Inflammatory macrophage treated with lipopolysaccharide for 1 hour (primary cell): ENCODE measurements at places on chromosomes 7 and 10.
A peak's percentile ranks its signal among the peaks of the same experiment; 100 is the strongest.

GRCh38 chr10:3330663-3331062 lies 158.1 kb upstream of the PITRM1 start:
- DNase-seq = peak; percentile 85

DNA sequence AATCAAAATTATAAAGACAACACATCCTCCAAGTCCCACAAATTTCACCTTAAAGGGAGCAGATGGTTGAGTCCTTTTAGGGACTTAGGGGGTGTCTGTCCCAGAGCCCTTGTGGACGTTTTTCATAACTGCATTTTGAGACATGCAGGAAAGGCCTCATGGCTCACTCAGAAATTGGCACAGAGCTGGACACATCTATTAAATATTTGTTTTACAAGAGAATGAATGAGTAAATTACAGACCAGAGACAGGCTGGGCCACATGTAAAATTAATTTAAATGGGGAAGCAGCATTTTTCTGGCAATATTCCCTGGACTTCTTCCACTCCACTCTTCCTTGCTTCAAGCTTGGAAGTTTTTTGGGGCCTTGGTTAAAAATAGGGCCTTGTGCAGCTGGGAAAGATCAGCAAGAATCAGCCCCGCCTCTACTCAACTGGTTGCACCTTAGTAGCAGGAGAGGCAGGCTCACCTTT lies 20.0 kb downstream of the LAMB1 start:
- no peak for DNase-seq

GRCh38 chr10:101830322-101831168 lies 12.3 kb upstream of the OGA start:
- DNase-seq = peak; percentile 80

DNA sequence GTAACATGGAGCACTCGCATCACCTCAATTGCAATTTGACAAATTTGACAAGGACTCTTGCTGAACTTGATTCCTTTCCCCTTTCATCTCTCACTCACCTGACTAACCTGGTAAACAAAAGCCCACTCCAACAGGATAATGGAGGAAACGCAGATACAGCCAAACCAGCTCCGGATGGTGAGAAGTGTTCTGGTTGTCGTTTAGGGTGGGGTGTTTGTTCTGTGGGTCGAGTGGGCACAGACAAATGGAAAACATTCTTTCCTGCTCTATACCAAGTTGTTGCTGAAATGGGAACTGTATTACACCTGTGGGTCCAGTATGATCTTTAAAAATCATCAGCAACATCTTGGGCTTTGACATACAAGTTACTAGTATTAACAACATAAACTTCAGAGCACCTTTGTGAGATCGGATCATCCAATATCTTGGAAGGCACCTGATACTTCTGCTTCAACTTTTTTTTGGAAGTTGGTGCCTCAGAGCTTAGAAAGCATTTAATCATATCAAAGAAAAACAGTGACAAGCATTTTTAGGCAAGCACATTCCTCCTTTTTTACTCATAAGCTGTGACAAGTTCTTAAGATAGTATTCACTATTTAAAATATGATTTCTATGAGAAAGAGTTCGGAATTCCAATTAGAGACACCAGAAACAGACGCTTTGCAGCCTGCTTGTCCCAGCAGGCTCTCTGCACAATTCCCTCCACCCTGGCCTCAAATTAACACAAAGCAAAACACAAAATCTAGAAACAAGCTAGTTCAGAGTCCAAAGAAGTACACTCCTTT lies 58.1 kb downstream of the CCDC186 start:
- DNase-seq = no peak

GRCh38 chr10:98262571-98262970 lies 5.4 kb downstream of the LOXL4 start:
- DNase-seq = peak; percentile 58

DNA sequence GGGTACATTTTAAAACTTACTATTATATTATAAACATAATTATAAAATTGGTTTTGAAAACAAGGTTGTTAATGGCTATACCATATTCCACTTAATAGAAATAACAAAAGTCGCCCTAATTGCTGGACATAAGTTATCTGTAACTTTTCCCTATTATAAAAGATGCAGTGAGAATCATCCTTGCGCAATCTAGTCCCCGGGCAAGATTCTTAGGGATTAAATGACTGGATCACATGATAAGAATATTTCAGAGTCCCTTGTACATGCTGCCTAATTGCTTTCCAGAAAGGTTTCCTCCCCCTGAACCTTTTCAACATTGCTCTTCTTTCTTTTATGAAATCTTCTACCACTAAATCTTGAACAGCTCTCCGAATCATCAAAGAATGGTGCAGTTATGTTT lies 479.8 kb upstream of the MKI67 start:
- no peak for DNase-seq

DNA sequence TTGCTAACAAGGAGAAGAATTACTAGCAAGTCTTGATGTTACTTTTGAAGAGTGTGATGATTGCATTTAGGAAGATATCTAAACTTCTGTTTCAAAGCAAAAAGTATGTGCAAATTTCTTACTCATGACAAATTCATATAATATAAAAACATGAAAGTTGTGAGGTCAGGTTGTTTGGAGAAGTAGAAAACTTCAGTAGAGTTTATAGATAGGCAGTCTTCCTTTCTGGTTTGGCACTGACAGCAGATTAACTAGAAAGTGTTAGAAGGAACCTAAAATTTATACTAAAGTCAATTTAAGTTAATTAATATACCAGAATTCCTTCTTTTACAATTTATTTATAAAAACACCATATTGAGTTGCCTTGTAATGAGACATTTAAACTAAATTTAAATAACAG lies 16.9 kb downstream of the PTEN start:
- DNase-seq = no peak

DNA sequence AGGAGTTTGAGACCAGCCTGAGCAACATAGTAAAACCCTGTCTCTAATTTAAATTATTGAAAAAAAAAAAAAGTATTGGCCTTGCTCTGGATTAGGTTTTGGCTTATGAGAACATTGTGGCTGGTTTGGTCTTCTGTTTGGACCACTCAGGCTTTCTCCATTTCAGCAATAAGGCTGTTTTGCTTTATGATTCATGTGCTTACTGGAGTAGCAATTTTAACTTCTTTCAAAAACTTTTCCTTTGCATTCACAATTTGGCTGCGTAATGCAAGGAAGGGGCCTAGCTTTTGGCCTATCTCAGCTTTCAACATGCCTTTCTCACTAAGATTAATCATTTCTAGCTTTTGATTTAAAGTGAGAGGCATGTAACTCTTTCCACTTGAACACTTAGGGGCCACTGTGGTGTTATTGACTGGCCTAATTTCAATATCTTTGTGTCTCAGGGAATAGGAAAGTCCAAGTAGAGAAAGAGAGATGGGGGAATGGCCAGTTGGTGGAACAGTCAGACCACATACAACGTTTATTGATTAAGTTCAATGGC lies 38.0 kb upstream of the SRPK2 start:
- DNase-seq = no peak

DNA sequence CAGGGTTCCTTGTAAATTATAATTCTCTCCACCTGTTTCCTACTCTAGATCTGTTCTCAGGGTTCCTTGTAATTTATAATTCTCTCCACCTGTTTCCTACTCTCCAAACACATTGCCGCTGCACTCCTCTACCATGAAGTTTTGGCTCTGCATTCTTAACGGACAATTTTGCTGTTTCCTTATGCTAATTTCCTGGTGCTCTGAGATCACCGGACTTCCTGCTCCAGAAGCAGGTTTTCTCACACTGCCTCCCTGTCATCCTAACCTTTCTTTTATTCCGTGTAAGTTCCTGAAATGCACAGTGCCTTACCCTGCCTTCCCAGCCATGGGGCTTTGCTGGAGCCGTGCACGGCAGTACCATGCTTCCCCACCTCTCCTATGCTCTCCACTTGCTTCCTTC lies 256.8 kb downstream of the PLXNA4 start:
- no peak for DNase-seq

GRCh38 chr7:28102797-28103196 lies 77.8 kb downstream of the JAZF1 start:
- peak; percentile 87 for DNase-seq

- peak; percentile 60 for DNase-seq
Observed at GRCh38 chr7:1144269-1144771, 15.7 kb downstream of the ZFAND2A start.

GRCh38 chr10:132588301-132589013 lies 50.9 kb downstream of the INPP5A start:
- DNase-seq = peak; percentile 88

DNA sequence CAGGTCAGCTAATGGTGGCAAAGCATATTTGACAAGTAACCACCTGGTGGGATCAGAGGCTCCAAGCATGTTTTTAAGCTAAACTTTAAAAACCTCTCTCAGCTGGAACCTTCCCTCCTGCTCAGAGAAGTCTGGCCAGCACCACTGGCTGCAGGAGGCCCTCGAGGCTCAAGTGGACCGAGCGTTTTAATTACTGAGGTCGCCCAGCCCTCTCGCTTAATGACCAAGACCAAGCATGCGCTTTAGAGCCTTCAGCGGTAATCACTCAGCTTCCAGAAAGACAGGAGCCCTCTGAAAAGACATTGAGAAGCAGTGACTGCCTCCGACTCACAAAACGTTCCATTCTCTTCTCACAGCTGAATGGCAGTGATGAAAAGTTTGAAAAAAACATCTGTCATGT lies 383.4 kb upstream of the ADARB2 start:
- DNase-seq = no peak

DNA sequence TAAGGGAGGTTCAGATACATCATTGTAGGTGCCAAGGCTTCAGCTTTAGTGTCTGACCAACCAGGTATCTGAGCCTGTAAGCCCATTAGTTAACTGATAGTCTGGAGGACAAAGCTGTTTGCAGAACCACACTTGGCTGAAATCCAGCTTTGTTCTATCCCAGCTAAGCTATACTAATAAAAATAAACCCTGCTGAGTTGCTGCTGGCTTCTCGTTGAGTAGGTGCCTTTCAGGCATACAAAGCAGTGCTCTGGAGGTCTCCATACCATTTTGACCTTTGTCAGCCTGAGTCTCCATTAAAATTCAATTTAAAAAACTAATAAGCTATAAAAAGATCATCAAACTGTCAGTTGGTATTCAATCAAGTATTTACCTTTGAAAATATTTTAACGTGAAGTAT lies 22.0 kb downstream of the CDCA7L start:
- DNase-seq = no peak

GRCh38 chr7:150955519-150956394 lies 22.4 kb downstream of the KCNH2 start:
- DNase-seq = no peak

DNA sequence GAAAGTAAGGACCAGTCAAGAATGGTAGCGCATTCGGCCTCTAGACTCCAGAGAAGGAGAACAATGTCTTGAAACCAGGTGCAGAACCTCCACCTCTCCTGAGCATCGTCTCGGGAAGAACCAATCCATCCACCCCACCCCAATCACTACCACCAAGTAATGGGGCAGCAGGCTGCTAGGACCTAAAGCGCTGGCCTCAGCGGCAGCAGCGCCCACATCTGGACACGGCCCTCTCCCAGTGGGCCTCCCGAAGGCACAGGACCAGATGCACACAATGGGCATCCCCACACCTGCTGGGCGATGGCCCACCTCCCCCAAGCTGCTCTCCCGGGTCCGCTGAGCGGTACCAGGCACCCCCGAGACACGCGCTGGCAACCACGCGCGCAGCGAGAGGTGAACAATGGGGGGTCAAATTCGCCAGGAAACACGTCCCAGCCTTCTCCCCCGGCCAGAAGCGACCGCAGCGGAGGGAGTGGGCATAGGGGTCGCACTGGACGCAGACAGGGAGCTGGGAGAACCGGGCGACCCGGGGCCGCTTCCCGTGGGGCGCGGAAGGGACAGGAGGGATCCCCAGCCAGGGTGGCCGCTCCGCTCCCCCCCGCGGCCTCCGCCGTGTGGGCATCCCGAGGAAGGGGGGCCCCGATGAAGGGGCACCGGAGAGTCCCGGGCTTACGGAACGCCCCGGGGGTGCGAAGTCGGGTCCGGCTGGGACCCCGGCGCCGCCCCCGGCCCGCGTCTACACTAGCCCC lies 506 bp downstream of the CTTNBP2 start:
- no peak for DNase-seq

GRCh38 chr7:157309988-157310668 lies 26.7 kb upstream of the DNAJB6 start:
- no peak for DNase-seq

DNA sequence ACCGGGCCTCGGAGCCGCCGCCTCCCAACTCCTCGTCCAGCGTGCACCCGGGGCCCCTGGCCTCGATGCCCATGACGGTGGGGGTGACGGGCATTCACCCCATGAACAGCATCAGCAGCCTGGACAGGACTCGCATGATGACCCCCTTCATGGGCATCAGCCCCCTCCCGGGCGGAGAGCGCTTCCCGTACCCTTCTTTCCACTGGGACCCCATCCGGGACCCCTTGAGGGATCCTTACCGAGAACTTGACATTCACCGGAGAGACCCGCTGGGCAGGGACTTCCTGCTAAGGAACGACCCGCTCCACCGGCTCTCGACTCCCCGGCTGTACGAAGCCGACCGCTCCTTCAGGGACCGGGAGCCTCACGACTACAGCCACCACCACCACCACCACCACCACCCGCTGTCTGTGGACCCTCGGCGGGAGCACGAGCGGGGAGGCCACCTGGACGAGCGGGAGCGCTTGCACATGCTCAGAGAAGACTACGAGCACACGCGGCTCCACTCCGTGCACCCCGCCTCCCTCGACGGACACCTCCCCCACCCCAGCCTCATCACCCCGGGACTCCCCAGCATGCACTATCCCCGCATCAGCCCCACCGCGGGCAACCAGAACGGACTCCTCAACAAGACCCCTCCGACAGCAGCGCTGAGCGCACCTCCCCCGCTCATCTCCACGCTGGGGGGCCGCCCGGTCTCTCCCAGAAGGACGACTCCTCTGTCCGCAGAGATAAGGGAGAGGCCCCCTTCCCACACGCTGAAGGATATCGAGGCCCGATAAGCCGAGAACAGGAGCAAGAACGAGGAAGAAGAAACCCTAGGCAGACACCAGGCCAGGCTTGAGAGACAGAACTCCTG lies 341.5 kb upstream of the GALNT17 start:
- no peak for DNase-seq

- no peak for DNase-seq
Observed at GRCh38 chr10:110457851-110458250, 39.9 kb upstream of the DUSP5 start.

DNA sequence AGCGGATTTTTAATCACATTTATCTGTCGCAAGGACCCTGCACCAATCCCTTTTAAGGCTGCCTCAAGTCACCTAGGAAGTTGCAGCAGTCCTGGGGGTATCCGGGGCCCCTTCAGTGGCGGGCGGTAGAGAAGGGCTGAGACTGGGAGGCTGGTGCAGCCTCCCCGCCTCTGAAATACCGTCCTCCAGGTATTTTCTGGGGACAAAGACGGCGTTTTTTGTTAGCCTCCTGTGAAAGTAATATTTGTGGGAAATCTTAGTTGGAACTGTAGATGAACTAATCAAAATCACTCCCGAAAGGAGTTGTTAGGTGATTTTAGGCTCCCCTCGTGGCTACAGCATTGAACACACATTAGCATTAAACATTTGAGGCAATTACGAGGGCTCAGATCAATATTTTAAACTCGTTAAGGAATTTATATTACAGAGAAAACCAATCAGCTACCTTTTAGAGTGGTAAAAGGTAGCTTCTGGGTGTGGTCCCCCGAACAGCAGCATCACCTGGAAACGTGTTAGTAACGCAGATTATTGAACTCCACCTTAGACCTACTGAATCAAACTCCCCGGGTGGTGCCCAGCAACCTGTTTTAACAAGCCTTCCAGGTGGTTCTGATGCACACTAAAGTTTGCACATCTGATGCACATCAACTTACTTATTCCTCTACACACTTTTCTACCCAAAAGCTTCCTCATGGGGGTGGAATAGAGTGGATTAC lies 530 bp upstream of the ANXA7 start:
- no peak for DNase-seq

- peak; percentile 18 for DNase-seq
Observed at GRCh38 chr7:73770002-73770859, at the start of gene CLDN3. Gene CLDN3, minus strand, starts transcription at chr7:73770270. Its CDS starts 221 bp downstream, at chr7:73770049.
